ENCODE measurements at places on chromosomes 2 and 18.

DNA sequence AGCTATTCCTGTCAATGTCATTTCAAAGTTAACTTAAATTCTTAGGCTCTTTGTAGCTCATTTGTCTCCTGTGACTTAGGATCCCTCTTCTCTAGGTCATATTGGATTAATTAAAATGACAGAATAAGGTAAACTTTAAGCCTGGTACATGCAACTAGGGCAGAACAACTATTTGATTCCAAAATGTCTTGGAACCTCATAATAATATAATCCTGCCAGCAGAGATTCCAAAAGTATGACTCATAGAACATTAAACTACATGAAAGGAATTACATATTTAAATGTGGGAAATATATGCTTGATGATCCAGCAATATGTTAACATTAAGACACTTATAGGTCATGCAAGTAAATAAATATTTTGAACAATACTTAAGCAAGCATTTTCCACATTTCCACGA lies 63.3 kb downstream of the COL3A1 start:
- DNase-seq: no peak

- DNase-seq: no peak
Observed at GRCh38 chr2:113221846-113222245, 48.1 kb downstream of the PSD4 start.

DNA sequence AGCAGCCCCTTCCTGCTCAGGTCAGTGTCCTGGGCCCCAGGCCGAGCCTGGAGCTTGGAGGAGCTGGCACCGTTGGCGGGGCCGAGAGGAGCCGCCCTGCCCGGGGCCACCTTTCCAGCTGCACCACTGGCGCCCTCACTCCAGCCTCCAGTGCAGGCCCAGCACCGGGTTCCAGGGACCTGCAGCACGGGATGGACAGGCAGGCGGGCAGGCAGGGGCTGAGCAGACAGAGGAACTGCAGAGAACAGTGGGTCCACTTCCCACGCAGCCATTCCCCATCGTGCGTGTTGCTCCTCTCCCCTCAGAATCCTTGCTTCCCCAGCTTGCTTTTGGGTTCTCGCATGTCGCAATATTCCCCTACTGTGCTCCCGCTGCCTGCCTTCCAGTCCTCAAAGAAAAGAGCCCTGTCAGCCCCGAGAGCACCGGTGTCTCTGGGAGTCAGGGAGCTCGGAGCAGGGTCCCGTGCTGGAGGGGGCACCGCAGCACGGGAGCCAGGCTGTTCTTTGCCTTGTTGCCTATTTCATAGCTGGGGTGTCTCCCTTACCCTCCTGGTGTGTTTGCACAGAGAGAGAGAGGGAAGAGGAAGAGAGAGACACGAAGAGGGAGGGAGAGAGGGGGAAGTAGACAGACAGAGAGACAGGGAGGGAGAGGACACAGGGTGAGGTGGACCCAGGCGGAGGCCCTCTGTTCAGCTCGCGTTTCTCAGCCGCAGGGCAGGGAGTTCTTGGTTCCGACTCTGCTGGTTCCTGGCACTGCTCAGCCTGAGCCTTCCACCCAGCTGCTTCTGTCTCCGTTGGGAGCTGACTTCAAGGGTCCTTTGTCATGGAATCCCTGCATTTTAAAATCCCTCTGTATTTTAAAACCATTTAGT lies 126.0 kb downstream of the MBP start:
- no peak for DNase-seq

DNA sequence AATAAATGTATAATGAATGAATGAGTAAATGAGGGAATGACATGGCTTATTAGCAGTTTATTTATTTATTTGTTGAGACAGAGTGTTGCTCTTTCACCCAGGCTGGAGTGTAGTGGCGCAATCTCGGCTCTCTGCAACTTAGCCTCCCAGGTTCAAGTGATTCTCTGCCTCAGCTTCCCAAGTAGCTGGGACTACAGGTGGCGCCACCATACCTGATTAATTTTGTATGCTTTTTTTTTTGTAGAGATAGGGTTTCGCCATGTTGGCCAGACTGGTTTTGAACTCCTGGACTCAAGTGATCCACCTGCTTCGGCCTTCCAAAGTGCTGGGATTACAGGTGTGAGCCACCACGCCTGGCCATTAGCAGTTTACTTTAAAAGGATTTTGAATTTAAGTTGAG lies 100.3 kb upstream of the CAVIN2 start:
- no peak for DNase-seq

GRCh38 chr2:229832510-229832898 lies 89.3 kb downstream of the TRIP12 start:
- DNase-seq: no peak

Measured in H4 (cell line).